ENCODE measurements at places on chromosomes 4 and X.

GRCh38 chr4:80386281-80386886 is 50.9 kb downstream of the CFAP299 start:
- no peak for DNase-seq

DNA sequence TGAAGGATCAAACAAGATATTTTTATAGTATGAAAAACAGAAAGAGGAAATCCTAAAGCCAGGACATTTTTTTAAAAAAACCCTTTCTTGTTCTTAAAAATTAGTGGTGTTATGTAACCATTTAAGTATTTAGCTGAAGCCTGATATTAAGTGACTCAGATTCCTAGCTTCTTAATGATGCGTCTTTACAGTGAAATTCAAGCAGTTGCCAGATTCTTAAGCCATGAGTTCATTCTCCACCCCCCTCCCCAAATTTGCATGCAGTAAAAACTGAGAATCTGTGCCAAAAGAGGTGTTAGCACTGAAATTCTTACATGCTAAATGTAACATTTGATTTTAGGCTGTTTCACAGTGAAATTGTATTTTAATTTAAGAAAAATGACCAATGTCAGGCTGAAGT is 180.8 kb downstream of the RAPGEF2 start:
- no peak for DNase-seq

GRCh38 chr4:125368146-125368545 is 53.4 kb downstream of the FAT4 start:
- DNase-seq = no peak

- DNase-seq = no peak
Measured at GRCh38 chr4:152352622-152353116, 183.2 kb downstream of the FBXW7 start.

- DNase-seq = no peak
Measured at GRCh38 chr4:88295656-88296055, 11.3 kb upstream of the PPM1K start.

- DNase-seq = peak; percentile 33
Measured at GRCh38 chr4:26321373-26322221, 783 bp downstream of the RBPJ start.

- no peak for DNase-seq
Measured at GRCh38 chr4:176422511-176422910, 102.7 kb downstream of the SPCS3 start.

- no peak for DNase-seq
Measured at GRCh38 chrX:17662391-17662790, 74.9 kb upstream of the SCML1 start.

DNA sequence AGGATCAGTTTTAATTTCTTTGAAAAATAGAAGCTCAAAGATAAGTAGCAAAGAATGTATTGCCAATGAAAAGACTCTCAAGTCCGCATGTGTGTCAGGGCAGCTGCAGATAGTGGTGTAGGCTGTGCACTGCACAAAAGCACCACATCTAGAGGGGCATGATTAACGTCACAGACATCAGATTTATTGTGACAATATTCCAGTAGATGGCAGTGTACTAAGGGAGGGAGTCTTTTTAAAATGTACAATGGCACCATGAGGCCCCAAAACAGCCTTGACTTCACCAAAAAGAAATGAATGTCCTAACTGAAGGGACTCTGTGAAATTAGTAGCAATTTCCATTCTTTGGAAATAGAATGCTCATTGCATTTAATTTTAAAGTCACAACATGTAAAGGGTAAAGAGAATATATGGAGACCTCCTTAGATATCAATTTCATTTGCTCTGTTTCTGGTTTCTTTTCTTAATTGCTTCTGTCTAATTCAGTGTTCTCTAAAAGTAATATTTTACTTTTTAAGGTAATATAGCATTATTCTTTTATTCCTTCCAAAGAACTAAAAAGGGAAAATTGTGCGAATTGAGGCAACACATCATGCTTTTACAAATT is 98.4 kb downstream of the ZNF827 start:
- DNase-seq = peak; percentile 47

DNA sequence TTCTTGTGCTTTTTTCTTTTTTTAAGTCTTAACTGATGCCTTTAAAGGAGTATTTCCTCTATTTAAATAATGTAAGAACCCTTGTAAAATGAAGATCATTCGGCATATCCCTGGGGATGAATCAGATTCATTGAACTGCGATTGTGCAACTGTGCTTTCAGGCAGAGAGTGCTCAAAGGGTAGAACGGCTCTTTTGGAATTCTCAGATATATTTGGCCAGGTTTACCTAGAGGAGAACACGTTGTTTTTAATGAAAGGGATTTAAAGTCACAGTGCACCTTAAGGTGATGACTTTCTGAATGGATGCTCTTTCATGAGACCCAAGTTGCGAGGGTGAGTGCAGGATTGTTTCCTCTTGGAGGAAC is 51.6 kb upstream of the ELOVL6 start:
- no peak for DNase-seq

DNA sequence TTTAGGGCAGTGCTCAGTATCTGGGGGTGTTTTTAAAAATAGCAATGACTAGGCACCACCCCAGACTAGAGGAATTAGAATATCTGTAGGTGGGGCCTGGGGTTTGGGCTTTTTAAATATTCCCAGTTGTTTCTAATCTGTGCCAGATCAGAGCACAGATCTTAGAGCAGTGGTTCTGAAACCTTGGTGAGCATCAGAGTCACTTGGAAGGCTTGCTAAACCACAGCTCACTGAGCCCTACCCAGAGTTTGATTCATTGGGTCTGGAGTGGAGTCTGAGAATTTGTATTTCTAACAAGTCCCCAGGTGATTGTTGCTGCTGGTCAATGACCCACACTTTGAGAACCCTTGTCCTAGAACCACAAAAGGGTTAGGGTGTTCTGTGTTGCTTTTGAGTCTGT is 16.7 kb downstream of the HADH start:
- DNase-seq = no peak

DNA sequence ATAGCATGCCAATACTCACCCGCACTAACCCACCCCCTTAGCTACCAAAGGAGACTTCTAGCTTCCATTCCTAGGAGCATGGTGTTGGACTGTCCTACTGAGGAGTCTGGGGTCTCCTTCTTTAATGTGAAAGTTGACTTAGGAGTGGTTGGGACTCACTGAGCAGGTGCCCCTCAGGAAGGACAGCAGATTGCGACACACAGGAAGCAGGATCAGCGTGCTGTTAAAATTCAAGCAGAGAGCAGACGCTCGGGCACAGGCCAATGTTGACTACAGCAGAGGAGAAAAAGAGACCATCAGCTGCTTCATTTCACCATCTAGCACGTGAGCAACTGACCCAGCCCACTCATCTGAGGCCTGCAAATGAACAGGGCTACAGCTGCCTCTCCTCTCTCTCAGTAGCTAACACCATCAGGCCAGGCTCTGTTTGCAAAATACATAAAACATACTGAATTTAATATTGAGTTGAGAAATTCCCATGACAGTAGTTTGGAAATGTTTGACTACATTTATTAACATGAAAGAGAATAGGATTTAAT is 10.8 kb downstream of the NOX1 start:
- no peak for DNase-seq

DNA sequence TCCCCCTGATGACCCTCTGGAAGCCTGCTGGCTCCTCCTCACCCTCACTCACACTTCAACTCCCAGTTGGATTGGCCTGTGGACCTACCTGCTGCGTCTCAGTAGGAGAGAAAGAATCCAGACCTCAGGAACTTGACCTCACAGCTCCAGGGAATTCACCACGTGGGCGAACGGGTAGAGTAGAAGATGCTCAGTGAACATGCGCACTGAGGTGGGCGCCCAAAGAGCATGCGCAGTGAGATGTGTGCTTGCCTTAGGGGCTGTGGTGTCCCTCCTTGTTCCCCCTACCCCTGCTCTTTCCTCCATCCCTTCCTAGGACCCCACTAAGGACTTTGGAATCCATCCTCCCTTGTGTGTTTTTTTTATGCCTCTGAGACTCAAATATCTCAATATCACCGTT is 12.9 kb downstream of the FOXR2 start:
- DNase-seq = no peak

GRCh38 chr4:17521595-17521994 is 6.6 kb downstream of the CLRN2 start:
- no peak for DNase-seq

- peak; percentile 25 for DNase-seq
Measured at GRCh38 chrX:119654112-119654531, 38.8 kb downstream of the SEPTIN6 start.

DNA sequence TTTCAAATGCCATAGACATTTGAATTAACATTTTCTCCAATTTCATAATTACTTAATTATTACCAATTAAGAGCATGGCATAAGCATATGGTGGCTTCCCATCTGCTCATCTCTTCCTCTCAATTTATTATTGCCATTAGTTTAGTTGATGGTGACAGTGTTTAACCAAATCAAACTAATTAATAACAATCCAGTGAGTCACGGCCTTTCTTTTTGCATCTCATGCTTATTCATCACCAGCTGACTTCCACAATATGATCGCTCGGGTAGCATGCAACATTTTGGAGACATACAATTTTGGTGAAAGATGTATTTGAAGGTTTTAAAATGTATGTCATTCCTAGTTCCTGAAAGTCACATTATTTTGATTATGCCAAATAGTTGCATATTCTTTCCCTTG is 172.8 kb upstream of the TACR3 start:
- no peak for DNase-seq

- DNase-seq = no peak
Measured at GRCh38 chrX:154038656-154039055, 19.0 kb upstream of the IRAK1 start.

DNA sequence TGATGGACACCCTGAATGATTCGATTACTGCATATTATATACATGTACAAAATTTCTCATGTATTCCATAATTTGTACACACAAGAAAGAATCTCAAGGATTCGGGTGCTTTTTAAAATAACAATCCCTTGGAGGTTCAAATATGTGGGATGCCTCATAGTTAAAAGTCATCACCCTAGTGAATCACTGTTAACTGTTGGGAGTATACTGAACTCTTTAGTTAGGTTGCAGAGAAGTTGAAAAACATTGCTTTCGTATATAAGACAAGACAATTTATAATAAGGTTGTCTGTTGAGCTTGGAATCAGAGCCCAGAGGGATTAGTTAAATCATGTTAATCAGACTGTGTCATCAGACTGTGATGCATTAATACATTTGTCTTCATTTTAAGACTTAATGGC is 15.6 kb downstream of the DCK start:
- no peak for DNase-seq

DNA sequence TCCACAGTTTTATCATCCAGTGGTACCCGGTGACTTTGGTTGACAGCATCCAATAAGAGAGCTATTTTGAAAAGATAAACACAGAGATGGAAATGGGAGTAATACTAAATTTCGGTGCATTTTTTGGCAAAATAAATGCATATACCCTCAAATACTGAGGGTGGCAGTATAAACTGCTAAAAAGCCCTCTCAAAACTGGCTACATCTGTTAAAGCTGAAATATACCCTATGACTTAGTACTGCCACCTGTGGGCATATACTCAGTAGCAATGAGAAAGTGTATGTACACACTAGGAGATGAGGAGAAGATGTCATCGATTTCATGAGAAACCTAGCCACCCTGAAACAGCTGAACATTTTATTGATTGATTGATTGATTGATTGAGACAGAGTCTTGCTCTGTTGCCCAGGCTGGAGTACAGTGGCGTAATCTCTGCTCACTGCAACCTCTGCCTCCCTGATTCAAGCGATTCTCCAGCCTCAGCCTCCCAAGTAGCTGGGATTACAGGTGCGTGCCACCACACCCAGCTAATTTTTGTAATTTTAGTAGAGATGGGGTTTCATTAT is 12.2 kb upstream of the TMEM128 start:
- DNase-seq = peak; percentile 81

DNA sequence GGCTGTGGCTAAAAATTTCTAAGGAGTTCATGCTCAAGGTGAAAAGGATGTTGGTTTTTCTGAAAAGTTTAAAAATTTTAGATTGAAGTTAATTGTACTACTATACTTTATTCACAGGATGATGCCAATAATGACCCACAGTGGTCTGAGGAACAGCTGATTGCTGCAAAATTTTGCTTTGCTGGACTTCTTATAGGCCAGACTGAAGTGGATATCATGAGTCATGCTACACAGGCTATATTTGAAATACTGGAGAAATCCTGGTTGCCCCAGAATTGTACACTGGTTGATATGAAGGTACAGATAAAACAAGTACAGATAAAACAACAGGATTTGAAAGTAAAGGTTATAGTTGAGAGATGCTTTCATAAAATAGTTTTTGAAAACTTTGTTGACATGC is 12.2 kb downstream of the PAICS start:
- DNase-seq = no peak

DNA sequence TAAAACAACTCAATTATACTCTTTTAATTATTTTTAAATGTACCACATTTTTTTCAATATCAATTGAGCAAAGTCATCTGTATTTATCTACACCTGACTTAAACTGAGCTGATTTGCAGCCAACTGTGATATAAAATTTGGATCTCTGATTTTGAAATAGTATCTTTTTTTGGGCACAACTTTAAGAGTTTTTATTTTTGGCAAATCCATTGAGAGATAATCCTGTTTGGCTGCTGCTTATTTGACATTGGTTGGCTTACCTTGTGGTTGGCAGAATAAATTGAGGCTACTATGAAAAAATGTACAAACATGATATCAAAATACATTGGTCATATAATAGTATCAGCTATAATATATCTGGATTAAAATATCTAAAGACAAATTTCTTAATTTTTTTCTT is 656.0 kb upstream of the NDST4 start:
- no peak for DNase-seq

DNA sequence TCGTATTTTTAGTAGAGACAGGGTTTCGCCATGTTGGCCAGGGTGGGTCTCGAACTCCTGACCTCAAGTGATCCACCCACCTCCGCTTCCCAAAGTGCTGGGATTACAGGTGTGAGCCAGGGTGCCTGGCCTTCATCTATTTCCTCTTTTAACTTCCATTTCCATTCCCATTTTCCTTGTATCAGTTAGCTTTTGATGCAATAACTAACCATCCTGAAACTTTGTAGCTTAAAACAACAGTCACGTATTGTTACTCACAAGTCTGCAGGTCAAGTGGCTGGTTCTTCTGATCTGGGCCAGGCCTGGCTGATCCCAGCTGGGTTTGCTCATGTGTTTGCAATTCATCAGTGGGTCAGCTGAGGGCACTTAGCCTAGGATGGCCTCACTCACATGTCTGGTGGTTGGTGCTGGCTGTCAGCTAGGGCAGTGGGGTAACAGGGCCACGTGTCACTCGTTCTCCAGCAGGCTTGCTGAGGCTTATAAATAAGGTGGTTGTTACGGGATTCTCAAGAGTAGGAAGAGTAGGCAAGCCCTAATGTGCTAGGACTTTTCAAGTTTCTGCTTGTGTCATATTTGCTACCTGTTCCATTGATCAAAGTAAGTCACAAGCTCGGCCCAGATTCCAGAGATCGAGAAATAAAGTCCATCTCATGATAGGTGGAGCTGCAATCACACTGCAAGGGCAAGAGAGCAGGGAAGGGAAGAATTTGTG is 88.2 kb downstream of the SOWAHB start:
- no peak for DNase-seq

Data from CD4-positive, alpha-beta T cell treated with Interleukin-10 for 1 hour (primary cell).